ENCODE measurements at places on chromosomes 12 and 14.

DNA sequence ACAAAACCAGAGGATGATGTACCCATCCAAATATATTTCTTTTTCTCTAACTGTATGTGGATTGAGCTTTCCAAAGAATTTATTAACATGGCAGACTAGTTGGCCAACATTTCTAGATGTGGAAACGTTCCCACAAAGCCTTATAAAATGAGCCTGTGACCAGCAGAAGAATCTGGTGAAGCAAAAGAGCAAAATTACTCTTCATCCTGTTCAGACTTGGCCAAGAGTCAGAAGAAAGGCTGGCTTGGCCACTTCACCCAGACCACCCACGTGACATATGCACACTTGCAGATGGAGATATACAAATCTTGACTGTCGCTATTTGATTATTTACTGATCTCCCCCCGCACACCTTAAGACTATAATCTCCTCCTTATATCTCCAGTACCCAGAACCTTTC is 96.7 kb downstream of the NUAK1 start:
- DNase-seq = no peak

- no peak for DNase-seq
Measured at GRCh38 chr12:123741937-123742572, 20.0 kb upstream of the DNAH10 start.

GRCh38 chr12:69154585-69155363 is 84.6 kb upstream of the CPSF6 start:
- DNase-seq = peak; percentile 40

GRCh38 chr14:68526512-68527091 is 266.3 kb downstream of the ZFP36L1 start:
- DNase-seq = peak; percentile 74

GRCh38 chr14:77014004-77014604 is 14.4 kb downstream of the IRF2BPL start:
- DNase-seq = peak; percentile 42

- no peak for DNase-seq
Measured at GRCh38 chr12:48005750-48006021, 1.4 kb upstream of the COL2A1 start.

DNA sequence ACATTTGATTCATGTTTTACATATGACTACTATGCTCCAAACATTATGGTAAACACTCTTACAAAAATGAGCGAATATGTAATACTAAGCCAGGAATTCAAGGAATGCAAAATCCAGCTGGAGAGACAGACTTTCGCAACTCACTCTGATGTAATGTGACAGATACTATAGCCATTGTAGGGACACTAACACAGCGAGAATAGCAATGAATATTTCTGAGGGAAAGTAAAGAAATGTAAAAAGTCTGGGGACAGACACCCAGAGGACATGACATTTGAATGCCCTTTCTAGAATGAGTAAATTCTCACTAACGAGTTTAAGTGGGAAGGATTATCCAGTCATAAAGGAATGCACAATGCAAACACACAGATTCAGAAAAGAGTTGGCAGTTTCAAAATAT is 121.9 kb downstream of the PIK3C2G start:
- DNase-seq = peak; percentile 64

- no peak for DNase-seq
Measured at GRCh38 chr14:96744262-96744661, 52.9 kb upstream of the VRK1 start.

DNA sequence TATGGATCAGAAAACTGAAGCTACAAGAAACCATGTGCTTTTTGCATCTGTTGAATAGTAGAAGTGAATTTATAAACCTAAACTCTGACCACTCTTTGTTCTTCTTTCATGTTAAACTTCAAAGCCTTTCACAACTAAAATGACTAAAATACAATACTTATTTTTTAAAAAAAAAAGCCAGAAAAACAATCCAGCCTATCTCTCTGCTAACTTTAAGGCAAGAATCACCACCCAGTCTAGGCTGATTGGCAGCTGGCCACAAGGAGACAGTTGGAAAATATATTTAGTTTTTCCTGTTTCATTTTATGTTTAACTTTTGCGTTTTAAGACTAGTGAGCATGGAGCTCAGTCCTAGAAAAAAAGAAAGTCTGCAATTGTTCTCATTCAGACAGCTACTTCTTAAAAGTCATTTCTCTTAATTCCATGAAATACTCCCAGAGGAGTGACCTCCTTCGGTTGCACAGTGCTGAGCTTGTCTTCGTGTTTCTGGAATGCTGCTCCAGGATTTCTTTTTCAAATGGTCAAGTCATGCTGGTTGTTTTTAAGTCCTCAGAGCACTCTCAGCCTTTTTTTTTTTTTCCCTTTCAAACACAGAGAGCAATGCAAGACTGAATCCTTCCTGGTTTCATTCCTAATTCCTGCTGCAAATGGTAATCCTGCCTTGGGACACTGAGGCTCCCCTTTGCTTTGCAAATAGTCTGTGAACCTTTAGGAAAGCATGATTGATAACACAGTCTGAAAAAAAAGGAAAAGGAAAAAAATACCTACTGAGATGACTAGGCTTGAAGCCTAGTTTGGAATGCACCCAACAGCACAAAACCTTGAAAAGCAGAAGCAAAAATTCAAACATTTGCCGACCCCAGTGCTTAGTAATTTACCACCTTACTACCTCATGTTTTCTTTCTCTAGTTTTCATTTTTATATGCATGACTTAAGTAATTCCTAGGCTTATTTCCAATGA is 233.3 kb upstream of the DAAM1 start:
- DNase-seq = no peak

DNA sequence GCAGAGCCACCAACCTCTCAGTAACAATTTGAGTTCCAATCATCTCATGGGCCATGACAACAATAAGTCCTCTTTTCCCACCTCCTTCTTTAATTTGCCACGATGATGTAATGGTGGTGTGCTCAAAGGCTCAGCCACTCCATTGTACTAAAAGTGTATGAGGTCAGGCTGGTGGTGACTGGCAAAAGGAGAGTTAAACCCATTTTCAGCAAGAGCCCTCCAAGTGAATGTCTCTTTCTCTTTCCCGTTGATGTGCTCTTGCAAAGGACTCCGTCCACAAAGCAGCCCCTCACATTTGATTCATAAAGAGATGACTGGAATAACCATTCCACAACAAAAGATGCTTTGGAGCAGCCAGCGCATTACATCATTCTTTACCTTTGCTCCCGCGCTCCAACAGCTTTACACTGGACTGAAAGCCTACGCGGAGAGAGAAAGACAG is 41.6 kb downstream of the DUSP16 start:
- no peak for DNase-seq

DNA sequence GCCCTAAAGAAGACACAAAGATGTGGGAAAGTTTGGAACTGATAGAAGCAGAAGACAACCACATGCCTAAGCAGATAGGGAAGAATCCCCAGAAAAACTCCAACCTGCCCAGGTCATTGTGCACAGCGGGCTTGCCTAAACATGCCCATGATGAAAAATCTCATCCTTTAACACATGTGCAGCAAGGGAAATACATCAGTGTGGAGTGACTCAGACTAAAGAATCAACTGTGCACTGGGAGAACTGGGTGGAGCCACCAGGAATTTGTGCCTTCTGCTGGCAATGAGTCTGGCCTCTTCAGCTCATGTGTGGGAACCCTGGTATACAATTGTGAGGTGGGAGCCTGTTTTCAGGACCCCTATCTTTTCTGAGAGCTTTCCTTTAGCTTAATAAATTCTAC is 398.5 kb downstream of the FSCB start:
- no peak for DNase-seq

- no peak for DNase-seq
Measured at GRCh38 chr12:106054049-106054448, 84.7 kb downstream of the NUAK1 start.

GRCh38 chr14:104768437-104769323 is 15.7 kb downstream of the SIVA1 start:
- peak; percentile 82 for DNase-seq

DNA sequence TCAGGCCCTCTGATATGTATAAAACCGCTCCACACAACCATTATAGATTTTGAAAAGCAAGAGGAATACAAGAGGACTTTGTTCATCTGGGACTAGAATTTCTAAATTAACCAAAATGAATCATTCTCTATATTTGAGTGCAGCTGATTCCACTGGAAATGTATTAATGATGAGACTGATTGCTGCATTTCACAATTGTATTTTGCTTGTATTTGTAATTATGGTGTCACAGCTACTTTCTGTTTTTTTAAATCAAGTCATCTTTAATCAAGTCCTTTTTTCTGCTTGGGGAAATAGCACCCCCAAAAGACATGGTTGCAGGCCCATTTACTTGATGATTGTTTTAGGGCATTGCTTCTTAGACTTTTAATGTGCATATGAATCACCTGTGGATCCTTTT is 162.4 kb downstream of the KICS2 start:
- DNase-seq = no peak

GRCh38 chr14:98909251-98909944 is 362.6 kb downstream of the BCL11B start:
- no peak for DNase-seq

DNA sequence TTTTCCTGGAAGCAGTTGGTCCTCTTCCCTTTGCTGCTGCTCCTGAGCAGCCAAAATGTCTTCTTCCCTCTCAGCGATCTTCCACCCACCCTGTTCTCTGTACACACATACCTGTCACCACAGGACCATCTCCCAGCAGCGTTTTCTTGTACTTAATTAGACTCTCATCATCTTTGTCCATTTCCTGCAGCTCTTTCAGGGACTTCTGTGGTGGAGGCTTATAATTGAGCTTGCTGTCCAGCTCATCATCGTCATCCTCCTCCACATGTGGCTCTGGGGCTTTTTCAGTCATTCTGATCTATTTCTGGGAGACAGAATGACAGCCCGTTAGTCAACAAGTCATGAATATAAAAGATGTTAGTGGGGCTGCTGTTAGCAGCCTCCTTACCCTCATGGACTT is 11.0 kb downstream of the ARHGDIB start:
- DNase-seq = no peak

- DNase-seq = no peak
Measured at GRCh38 chr14:92122351-92122677, 545 bp downstream of the CPSF2 start.

GRCh38 chr14:28952666-28953065 is 186.1 kb downstream of the FOXG1 start:
- no peak for DNase-seq

DNA sequence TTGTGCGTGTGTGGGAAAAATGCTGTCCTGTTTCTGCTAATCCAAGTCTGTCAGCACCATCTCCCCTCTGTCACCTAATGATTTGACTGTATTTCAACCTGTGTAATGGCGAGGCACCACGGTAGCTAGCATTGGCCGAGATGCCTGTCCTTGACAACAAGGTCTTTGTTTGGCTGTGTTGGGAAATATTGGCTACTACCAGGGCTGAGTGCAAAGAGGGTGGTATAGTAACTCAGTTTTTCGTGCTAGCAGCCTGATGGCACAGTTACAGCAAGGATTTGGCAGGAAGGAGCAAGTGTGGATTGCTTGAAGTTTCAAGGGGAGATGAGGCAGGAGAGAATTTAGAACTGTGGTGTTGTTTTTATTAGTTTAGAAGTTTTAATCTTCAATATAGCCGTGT is 440.3 kb upstream of the RGS6 start:
- DNase-seq = no peak

DNA sequence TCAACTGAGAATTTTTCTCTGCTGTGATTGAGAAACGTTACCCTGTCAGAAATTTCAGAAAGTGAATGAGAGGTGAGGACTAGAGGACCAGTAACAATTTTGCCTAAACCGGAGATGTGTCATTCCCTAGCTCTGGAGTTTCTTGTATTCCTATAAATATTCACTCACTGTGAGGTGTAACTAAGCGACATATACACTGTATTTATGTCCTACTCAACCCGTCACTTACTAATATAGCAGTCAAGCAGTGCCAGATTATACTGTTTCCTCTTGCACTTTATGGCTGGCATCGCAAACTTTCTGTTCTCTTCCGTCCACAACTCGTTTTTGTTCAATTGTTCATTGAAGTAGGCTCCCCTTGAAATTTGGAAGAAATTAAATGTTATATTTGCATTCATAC is 192.9 kb downstream of the NOVA1 start:
- no peak for DNase-seq

DNA sequence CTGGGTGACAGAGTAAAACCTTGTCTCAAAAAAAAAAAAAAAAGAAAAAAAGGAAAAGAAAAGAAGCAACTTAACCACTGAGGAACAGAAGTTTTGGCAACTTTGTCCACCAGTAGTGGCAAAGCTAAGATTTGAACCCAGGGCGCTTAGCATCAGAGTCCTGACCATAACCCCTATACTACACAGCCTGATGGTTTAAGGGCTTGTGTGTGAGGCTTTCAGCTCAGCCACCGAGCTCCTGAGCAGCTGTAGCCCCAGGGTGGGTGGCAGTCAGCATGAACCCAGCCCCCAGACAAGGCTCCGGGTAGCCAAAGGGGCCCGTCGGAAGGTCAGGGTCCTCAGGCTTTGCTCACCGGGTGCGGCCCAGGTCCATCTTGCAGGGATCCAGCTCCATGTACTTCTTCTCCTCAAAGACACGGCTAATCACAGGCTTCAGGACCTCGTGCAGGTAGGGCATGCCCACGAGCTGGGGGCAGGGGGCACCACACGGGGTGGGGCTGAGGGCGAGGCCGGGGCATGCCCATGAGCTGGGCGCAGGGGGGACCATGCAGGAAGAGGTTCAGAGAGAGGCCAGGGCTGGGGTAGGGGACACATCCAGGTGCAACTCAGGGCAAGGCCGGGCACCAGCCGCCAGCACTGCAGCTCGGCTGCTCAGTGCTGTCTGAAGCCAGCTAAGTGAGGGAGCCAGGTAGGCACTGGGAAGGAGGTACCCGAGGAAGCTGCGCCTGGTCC is 20.9 kb downstream of the RASAL1 start:
- DNase-seq = no peak

DNA sequence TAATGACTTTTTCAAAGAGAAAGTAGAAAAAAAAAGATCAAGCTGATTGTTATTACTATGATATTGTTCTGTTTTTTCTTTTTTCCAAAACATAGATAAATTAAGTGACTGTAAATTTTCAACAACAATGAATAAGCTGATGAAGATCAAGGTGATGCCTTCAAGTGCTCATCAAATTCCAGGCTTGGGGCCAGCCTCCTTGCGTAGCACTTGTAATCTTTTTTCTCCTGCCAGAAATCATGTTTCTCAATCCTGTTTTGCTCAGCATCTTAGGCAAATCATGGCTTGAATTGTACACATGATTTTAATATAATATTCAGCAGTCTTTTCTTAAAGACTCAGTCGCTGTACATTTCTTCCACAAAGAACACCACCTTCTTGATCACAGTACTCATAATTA is 333.2 kb downstream of the NPAS3 start:
- no peak for DNase-seq

DNA sequence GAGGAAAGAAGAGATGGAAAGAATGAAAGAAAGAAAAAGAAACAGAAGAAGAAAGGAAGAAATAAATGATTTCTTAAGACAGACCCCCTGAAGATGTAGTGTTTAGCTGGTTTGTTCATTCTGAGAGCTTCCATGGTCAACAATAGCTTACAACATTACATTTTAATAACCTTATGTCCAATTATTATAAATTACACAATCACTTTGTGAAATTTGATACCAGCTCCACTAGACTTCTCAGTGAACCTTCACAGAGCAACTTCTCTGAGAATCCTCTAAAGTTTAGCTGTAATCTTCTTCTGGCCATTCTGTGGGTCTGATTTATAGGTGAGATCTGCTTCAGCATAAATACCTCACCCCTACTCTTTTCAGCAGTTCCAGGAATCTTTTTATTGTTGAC is 27.9 kb downstream of the SIX1 start:
- DNase-seq = no peak

GRCh38 chr14:75428230-75429104 is 645 bp downstream of the JDP2 start:
- peak; percentile 47 for DNase-seq
